ENCODE measurements at places on chromosomes 6 and 20. TPM values are rescaled to one million over a fixed set of nuclear protein-coding genes. Genes with fewer than 3 reads are reported as not detected.

PPIL4 gene
- 23.6 TPM for total RNA-seq

MICA gene
- 11.8 TPM for total RNA-seq

IL20RA gene
- 0.11 TPM for total RNA-seq

PRSS16 gene
- 1.7 TPM for total RNA-seq

DNA sequence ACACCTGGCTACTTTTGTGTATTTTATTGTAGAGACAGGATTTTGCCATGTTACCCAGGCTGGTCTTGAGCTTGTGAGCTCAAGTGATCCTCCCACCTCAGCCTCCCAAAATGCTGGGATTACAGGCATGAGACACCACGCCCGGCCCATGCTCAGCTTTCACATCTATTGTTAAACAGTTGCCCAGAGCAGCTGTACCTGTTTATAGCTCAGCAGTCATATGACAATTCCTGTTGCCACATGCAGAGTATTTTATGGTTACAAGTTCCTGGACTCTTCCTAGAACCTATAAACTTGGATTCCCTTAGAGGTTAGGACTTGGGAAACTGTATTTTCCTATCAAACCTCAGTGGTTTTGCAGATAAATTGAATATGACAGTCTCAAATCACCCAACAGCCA is 188.3 kb upstream of the KCNG1 start:
- DNase-seq, result no peak

- DNase-seq, result peak; percentile 46
Observed at GRCh38 chr20:25324412-25324811, 66.2 kb downstream of the ABHD12 start.

DNA sequence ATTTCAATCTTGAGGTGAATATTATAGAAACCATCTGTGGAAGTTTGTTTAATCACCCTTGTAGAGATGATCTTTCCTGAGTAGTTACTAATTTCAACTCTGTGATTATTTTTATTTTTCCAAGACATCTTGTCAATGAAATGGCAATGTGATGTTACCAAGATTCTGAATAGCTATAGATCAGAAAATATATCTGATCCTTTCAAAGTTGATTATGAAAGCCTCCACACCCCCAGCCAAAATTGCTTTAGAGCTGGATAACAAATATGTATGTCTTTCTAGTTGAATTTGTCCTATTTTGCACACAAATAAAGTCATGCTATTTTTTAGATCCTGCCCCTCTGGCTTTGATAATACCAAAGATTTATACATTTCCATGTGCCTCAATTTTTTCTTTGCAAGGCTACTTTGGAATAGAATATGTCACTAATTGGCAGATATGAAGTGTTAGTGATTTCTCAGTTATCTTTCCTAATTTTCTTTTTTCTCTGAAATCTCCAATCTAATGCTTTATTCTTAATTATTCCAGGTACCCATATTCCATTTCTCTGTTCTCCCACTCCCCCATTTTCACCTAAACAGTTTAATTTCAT is 5.0 kb downstream of the SIM1 start:
- DNase-seq, result no peak

DNA sequence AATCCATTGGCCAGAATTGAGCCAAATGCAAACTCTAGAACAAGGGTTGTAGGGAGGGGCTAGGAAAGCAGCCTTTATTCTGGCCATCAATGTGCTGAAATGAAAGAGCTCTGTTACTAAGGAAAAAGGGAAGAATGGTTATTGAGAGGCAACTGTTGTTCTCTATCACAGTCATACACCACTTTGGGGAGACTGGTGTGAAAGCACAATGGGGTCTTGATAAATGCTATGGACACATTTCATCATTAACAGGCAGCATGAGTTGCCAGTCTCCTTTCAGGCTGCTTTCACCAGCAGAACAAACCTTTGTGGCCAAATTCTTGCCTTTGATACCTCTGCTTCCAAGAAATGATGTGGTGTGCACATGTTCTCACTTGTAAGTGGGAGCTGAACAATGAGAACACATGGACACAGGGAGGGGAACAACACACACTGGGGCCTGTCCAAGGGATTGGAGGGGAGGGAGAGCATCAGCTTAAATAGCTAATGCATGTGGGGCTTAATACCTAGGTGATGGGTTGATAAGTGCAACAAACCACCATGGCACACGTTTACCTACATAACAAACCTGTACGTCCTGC is 86.2 kb downstream of the CDS2 start:
- DNase-seq, result no peak

GRCh38 chr6:156905801-156906200 is 128.6 kb downstream of the ARID1B start:
- no peak for DNase-seq

DNA sequence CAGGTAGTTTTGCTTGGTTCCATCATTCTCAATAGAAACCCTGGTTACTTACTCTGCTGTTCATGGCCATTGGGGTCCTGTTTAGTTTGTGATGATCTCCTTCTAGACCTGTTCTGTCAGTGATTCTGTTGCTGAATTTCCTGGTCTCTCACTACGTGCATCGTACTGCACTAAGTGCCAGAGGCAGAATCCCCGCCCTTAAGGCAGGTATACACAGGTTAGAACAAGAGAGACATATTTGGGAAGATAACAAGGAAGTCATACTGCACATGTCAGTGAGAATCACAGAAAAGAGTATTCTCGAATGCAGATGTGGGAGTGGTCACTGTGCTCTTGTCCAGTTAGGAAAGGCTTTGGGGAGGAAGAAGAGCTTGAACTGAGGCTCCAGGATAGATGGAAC is 148.1 kb upstream of the MYLIP start:
- no peak for DNase-seq

- no peak for DNase-seq
Observed at GRCh38 chr6:90107771-90108282, 188.8 kb downstream of the BACH2 start.
